ENCODE measurements at places on chromosomes 6 and 20. TPM values are rescaled to one million over a fixed set of nuclear protein-coding genes. Genes with fewer than 3 reads are reported as not detected.

Gene MAFB
- 122 TPM for total RNA-seq

Gene ENPP1
- total RNA-seq, result 0.21 TPM

Gene CYP39A1
- total RNA-seq, result not detected

Gene CLIC5
- total RNA-seq, result 0.52 TPM

Gene BPIFB4
- total RNA-seq, result not detected

Gene RAB44
- total RNA-seq, result 1.3 TPM

Gene NTSR1
- 0.73 TPM for total RNA-seq

Gene RAMACL
- 0.73 TPM for total RNA-seq

Gene IL17F
- not detected for total RNA-seq
